Activated T-cell treated with anti-CD3 and anti-CD28 coated beads for 4 hours (primary cell): ENCODE measurements at places on chromosomes 2 and 18.

GRCh38 chr2:201093573-201093972 lies 21.8 kb downstream of the NDUFB3 start:
- DNase-seq, result no peak

DNA sequence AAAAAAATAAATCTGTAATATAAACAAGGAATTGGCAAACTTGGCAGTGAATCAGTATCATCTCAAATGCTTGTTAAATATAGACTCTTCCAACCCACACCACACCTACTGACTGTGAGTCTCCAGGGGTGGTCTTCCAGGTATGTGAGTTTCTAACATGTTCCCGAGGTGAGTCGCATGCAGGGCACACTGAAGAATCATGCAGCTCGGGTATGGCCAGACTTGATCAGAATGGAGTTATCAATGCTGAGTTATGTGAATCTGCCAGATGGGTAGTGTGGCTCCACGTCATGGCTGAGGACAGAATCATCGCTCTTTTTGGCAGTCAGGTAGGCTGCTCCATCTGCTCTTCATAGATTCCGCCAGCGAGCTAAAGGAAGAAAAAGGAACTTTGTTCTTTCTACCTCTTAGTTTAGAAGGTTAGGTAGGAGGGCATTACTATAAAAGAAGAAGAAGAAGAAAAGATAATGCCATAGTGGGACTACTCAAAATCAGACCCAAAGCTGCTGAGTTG lies 1279.7 kb upstream of the ZEB2 start:
- DNase-seq, result no peak

DNA sequence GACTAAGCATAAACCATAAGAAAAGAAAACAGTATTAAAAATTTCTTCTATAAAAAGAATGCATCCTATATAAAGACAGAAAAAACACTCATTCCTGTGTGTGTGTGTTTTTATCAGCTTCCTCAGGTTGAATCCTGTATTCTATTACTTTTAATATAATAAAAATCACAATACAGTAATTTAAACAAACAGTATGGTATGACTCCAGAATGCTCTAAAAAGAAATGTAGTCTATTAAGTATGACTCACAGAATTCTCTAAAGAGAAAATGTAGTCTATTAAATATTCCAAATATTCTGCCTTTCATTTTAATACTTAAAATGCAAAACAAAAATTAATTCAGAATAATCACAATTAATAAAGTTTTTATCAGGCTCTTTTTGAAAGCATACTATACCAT lies 19.8 kb downstream of the CCDC88A start:
- no peak for DNase-seq

DNA sequence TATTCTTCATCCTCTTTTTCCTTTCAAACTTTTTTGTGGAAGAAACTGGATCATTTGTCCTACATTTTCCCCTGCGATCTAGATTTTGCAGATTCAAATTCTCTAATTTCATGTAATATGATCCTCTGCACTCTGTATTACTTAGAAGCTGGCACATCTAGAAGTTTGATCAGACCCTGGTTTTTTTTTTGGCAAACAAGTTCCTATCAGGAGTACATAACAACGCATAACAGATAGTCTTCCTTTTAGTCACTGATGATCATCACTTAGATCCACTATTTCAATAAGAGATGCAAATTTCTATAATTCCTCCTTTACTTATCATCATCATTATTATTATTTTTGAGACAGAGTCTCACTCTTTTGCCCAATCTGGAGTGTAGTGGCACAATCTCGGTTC lies 117.1 kb downstream of the CDH2 start:
- DNase-seq, result no peak

DNA sequence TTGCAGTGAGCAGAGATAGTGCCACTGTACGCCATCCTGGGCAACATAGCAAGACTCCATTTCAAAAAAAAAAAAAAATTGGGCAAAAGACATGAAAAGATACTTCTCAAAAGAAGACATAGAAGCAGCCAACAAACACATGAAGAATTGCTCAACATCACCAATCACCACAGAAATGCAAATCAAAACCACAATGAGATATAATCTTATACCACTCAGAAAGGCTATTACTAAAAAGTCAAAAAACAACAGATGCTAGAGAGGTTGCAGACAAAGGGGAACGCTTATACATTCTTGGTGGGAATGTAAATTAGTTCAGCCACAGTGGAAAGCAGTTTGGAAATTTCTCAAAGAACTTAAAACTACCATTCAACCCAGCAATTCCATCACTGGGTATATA lies 43.1 kb upstream of the CHAC2 start:
- no peak for DNase-seq

DNA sequence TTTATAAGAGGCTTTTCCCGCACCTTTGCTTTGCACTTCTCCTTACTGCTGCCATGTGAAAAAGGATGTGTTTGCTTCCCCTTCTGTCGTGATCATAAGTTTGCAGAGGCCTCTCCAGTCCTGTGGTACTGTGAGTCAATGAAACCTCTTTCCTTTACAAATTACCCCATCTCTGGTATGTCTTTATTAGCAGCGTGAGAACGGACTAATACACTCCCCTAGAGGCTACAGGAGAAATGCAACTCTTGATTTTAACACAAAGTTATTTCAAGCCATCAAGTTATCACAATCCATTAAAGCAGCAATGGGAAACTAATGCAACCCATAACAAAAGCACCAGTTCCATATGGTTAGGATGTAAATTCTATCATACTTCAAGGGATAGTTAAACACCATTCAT lies 1378.8 kb upstream of the DDX18 start:
- DNase-seq, result no peak

DNA sequence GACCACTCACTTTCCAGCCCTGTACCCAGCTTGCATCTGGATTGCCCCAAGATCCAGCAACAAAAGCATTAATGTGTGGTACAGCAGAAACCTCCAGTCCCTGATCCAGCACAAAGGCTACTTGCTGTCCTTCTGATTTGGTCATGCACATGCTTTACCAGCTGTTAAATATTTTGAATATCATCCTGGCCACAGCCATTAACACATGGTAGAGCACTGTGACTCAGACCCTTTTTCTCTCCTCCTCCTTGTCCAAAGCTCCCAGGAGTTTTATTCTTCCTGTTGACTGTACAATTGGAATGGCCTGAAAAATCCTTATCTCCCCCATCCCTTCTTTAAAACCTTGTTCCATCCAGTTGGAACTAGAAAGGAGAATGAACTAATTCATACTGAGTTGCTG lies 419.7 kb upstream of the TNP1 start:
- DNase-seq, result no peak

- no peak for DNase-seq
Measured at GRCh38 chr2:99445065-99445464, 44.8 kb downstream of the REV1 start.

GRCh38 chr2:237412988-237413776 lies 782 bp downstream of the COL6A3 start:
- no peak for DNase-seq

- no peak for DNase-seq
Measured at GRCh38 chr2:43009448-43009847, 217.0 kb downstream of the ZFP36L2 start.

- no peak for DNase-seq
Measured at GRCh38 chr2:119218478-119219064, 5.1 kb upstream of the STEAP3 start.

DNA sequence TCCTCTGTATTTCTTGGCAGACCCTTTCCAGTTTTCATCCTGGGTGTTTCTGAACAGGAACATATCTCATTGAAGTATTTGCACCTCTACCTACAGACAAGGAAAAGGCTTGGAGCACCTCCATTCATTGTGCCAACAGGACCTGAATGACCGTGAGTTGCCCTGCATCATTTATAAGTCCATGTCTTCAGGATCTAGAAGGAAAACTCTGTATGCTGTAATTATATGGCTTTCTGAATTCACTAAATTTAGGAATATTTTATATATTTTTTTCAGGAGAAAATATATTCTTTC lies 402.3 kb upstream of the SLC14A2 start:
- DNase-seq, result no peak

GRCh38 chr2:100742277-100743254 lies 77.4 kb upstream of the NPAS2 start:
- no peak for DNase-seq

DNA sequence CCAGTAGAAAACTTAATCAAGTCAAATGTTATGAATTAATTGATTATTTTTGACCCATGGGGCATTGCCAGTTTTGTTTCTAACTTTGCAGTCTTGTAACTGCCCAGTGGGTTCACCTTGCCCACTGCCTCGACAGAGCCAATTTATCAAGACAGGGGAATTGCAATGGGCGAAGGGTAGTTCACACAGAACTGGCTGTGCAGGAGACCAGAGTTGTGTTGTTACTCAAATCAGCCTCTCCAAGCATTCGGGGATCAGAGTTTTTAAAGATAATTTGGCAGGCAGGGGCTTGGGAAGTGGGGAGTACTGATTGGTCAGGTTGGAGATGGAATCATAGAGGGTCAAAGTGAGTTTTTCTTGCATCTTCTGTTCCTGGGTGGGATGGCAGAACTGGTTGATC lies 168.5 kb upstream of the COPS8 start:
- no peak for DNase-seq

DNA sequence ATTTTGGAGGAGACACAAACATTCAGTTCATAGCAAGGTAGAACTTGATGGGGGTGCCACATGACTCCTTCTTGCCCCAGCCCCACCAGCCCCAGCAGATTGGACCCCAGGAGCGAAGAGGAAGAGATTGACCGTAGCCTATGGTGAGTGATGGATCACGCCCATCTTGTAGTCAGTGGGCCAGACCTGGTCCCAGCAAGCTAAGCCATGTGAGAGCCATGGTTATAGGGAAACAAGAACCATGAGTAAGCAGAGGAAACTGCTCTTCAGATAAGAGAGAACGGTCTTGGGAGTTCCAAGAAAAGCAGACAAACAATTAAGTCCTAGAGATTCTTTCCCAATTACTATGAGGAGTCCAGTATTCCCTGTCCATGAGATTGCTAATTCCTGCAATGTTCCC lies 4.6 kb upstream of the TCF4 start:
- no peak for DNase-seq

DNA sequence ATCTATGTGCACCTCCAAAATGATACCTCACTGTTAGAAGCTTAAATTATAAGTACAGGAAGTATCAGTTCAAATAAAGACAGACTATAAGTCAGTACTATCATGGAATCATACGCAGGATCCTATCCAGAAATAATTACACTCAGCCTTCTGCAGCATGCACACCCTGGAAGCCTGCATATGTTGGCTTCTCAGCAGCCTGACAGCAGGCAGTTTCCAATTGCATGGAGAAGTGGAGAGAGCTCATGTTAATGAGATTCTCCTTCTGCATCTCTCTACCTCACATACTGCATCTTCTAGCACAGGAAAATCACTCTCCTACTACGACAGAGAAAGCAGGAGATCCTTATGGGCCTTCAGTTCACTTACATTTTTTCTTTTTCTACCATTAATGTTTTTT lies 20.5 kb downstream of the NR4A2 start:
- no peak for DNase-seq

DNA sequence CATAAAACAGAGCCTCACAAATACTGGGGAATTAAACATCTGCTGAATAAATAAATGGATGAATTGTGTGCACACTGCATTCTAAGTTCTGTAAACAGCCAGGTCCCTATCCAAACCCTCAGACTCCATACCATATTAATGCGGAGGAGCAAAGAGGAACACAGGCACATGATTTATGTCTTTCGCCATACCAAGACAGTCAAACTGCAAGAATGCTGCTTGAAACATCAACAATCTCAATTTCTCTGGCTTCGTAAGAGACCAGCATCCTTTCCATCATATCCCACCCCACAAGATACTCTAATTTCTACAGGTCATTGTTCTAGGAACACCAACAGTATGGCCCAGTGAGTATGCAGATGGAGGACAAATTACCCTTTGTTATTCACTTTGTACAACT lies 15.0 kb downstream of the KANSL3 start:
- DNase-seq, result no peak
